ENCODE measurements at places on chromosomes 5 and 9. TPM values are rescaled to one million over a fixed set of nuclear protein-coding genes. Genes with fewer than 3 reads are reported as not detected.

GRCh38 chr9:78835928-78836450 is 539.1 kb downstream of the PSAT1 start:
- no peak for DNase-seq

The DNAI1 gene
- 1.5 TPM for polyA plus RNA-seq

GRCh38 chr9:33946779-33947535 is 101.7 kb downstream of the UBAP2 start:
- no peak for DNase-seq

GRCh38 chr9:107874591-107875369 is 385.2 kb upstream of the KLF4 start:
- no peak for DNase-seq

DNA sequence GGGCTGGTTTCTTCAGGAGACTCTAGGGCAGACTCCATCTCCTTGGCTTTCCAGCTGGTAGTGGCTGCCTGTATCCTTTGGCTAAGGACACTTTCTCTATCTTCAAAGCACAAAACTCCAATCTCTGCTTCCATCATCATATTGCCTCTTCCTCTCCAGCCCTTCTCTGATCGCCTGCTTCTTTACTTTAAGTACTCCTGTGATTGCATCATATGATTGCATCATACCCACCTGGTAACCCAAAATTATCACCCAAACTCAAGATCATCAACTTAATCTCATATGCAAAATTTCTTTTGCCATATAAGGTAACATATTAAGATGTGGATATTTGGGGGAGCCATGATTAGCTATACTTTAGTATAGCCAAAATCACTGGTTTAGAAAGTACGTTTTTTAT is 1092.6 kb upstream of the CDH6 start:
- no peak for DNase-seq

DNA sequence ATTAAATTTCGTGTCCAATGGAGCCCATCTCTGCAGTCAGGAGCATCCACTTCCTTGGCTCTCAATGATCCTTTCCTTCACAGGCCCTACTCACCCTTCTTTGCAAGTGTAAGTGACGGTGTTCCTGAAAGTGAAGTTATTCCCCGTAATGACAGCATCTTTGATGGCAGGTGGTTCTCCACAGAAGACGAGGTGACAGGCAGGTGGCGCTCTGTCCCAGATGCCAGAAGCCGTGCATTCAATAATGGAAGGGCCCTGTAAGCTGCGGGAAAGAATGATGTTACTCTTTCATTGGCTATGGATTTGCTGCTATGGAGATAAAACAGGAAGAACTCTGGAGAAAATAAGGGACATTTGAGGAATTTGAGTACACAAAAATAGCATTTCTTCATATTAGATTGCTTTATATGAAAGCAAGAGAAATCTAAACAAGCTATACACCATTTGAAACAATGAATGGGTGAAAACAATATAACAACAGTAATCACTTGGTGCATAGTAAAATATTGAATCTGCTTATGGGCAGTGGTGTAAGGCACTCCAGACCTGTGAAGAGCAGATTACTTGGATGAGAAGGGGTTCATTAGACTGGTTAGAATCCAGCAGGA is 89.9 kb upstream of the TXNDC8 start:
- peak; percentile 24 for DNase-seq

- no peak for DNase-seq
These were observed 52.4 kb upstream of the LIFR start for GRCh38 chr5:38608874-38609273.

DNA sequence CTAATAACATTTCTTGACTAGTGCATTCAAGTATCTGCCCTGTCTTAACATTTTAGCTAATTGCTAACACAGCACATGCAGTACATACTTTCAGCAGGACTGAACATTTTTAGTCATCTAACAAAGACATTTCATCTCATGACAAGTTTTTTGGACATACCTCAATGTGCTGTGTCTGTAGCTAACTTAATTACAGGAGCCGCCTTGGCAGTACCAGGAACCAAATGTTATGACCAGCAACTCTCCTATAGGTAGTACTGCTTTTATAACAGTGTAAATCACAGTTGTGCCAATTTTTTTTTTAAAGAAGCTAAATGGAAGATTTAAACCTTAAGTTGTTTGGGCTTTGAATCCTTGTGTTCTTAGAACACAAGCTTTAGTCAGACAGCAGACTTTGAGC is 99.4 kb upstream of the SAP30L start:
- no peak for DNase-seq

DNA sequence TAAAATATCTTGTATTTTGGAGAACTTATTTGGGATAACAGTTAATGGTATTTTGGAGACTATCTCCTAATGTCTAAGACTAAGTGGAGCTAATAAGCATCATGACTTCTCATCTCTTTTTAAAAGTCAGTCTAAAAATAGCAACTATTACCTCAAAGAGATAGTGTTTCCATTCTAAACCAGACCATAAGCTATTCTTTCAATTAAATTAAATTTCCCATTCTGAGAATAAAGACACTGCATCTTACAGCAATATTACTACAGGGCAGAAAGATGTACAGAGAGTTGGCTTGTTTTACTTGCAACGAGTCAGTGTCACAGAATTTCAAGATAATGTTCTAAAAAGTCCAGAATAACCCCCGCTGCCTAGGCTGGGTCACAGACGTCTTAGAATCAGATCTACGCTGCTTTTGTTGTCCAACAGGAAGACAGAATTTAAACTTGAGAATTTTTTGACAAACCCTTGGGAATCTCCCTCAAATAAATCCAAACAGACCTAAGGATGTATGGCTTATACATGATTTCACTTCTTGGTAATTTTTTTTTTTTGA is 98.9 kb downstream of the USP20 start:
- DNase-seq = no peak

DNA sequence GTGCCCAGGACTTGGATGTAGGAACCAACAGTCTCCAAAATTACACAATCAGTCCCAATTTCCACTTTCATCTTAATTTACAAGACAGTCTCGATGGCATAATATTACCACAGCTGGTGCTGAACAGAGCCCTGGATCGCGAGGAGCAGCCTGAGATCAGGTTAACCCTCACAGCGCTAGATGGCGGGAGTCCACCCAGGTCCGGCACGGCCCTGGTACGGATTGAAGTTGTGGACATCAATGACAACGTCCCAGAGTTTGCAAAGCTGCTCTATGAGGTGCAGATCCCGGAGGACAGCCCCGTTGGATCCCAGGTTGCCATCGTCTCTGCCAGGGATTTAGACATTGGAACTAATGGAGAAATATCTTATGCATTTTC is 837 bp downstream of the PCDHB2 start:
- DNase-seq = no peak

The MEIKIN gene
- not detected for polyA plus RNA-seq

- no peak for DNase-seq
These were observed 184.0 kb upstream of the GDNF start for GRCh38 chr5:38023799-38024198.

The PHYKPL gene
- 62.8 TPM for polyA plus RNA-seq

- no peak for DNase-seq
These were observed 52.9 kb upstream of the ASS1 start for GRCh38 chr9:130391866-130392265.

- no peak for DNase-seq
These were observed 353.9 kb downstream of the ADGRV1 start for GRCh38 chr5:90912476-90912875.

- no peak for DNase-seq
These were observed 597.0 kb downstream of the PSAT1 start for GRCh38 chr9:78893774-78894401.

GRCh38 chr5:54344653-54345052 is 34.3 kb upstream of the ARL15 start:
- no peak for DNase-seq

The TMCO6 gene
- 16.5 TPM for polyA plus RNA-seq

The DEPDC1B gene
- polyA plus RNA-seq = 29.5 TPM

The CD74 gene
- 278 TPM for polyA plus RNA-seq

DNA sequence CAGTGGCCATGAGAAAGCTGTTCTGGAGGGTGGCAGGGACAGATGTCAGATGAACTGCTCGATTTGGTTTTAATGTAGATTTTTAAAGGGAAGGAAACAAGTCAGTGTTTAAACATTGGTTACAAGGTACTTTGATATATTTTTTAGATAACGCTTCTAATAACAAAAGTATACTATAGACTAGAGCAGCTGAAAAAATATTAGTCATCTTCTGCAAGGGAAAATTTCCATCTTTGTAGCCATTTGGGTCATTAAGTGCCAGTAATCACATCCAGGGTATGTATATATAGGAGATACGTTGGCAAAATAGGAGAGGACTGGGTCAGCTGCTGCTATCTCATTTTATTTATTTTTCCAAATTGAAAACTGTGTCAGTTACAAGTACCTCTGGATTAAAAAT is 69.0 kb downstream of the SV2C start:
- no peak for DNase-seq

DNA sequence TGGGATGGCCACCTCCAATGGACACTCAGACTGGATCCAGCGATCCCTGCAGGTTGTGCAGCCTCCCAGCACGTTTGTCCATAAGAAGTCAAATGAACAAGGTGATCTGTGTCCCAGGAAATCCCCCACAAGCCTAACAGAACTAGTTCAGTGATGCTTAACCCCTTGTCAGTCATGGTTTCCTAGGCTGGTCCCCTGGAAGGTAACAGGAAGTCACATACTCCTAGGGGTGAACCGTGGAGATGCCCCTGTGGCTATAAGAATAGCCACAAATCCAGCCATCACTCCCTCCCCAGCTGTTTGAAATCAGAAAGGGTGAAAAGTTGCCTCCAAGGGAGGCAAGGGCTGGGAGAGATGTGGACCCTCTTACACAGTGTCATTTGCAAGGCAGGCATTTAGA is 22.5 kb downstream of the PAX5 start:
- no peak for DNase-seq

GRCh38 chr9:125513303-125513667 is 193.7 kb downstream of the MAPKAP1 start:
- no peak for DNase-seq

The SPINK13 gene
- 0.40 TPM for polyA plus RNA-seq

- no peak for DNase-seq
These were observed 1.4 kb downstream of the CCDC187 start for GRCh38 chr9:136302527-136302926.

The CDC25C gene
- polyA plus RNA-seq = 9.0 TPM

The ZDHHC11 gene
- 8.5 TPM for polyA plus RNA-seq

- no peak for DNase-seq
These were observed 162.4 kb upstream of the ZNF608 start for GRCh38 chr5:124908581-124909451.

- peak; percentile 44 for DNase-seq
These were observed 116.8 kb downstream of the PDZD2 start for GRCh38 chr5:31755676-31756230.

The IFNA16 gene
- polyA plus RNA-seq = not detected

GRCh38 chr9:108743901-108744371 is 111.8 kb downstream of the ACTL7B start:
- DNase-seq = peak; percentile 79
